ENCODE measurements at places on chromosomes 11 and 22.

DNA sequence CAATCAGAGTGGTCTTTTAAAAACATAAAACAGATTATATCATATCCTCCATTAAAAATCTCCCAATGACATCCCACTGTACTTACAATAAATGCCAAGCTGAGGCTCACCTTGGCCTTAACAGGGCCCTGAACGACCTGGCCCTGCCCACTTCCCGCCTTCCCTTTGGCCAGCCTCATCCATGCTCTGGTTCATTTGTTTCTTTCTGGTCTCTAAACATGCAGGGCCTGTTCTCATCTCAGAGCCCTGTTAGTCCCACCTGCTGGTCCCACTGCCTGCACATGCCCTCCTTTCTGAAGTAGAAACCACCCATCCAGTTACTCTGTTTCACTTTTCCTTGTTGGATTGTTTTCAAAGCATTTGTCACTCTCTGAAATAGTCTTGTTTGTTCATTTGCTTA lies 227.4 kb downstream of the INSC start:
- DNase-seq = no peak

DNA sequence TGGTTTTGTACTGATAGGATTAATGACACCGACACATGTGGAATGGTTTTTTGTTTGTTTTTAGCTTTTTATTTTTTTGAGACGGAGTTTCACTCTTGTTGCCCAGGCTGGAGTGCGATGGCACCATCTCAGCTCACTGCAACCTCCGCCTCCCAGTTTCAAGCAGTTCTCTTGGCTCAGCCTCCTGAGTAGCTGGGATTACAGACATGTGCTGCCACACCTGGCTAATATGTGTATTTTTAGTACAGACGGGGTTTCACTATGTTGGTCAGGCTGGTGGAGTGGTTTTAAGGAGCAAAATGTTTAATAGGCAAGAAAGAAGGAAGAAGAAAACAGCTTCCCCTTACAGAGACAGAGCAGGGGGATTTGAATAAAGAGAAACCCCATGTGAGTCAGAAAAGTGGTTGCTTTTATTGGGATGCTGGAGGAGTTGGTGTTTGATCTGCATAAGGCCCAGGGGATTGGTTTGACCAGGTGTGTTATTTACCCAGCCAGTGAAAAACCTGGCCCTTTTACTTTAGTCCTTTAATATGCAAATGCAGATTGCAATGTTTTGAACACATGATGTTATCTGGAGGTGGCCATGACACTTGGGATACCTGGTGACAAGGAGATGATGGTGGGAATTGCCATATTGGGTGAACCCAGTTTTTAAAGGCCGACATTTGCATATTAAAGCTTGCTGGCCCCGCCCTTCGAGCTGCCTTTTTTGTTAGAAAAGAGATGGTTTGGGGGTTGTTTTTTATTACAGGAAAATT lies 24.3 kb downstream of the SUSD2 start:
- no peak for DNase-seq

- no peak for DNase-seq
Measured at GRCh38 chr11:106063009-106063408, 14.1 kb downstream of the KBTBD3 start.

- DNase-seq = no peak
Measured at GRCh38 chr11:130815956-130816355, 100.3 kb downstream of the SNX19 start.

DNA sequence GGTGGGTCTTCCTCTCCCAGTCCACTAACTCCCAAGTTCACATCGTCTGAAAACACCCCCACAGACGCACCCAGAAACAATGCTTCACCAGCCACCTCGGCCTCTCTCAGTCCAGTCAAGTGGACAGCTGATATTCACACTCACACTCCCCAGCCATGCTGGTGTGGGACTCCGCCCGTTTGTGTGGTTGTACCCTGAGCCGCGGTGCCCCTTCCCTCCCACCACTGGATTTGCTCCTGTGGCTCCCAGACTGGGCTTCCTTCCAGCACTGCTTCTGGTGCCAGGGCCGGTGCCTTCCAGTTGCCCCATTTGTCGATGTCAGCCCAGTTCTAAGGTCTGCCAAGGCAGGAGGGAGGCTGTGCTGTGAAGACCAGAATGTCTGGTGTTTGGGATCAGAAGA lies 37.9 kb upstream of the PLET1 start:
- DNase-seq = no peak

DNA sequence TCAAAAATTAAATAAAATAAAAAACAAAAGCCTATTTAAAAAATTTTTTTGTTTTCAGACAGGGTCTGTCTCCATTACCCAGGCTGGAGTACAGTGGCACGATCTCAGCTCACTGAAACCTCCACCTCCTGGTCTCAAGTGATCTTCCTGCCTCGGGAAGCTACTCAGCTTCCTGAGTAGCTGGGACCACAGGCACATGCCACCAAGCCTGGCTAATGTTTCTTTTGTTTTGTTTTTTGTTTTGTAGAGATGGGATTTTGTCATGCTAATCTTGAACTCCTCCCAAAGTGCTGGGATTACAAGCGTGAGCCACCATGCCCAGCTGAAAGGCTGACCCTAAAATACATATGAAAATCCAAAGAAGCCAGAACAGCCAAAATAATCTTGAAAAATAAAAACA lies 20.4 kb upstream of the L3MBTL2 start:
- DNase-seq = no peak

DNA sequence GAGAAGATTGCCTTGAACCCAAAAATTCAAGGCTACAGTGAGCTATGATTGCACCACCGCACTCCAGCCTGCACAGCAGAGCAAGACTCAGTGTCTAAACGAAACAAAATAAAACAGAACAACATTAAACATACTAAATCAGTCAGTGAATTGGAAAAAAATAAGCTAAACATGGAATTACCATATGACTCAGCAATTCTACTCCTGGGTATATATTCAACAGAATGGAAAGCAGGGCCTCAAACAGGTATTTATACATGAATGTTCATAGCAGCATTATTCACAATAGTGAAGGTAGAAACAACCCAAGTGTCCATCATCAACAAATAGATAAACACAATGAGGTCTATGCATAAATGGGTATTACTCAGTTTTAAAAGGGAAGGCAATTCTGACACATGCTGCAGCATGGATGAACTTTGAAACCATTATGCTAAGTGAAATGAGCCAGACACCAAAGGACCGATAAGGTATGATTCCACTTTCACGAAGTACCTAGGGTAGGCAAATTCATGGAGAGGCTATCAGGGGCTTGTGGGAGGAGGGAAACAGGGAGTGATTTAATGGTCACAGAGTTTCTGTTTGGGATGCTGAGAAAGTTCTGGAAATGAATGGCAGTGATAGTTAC lies 15.5 kb downstream of the NTM start:
- no peak for DNase-seq

DNA sequence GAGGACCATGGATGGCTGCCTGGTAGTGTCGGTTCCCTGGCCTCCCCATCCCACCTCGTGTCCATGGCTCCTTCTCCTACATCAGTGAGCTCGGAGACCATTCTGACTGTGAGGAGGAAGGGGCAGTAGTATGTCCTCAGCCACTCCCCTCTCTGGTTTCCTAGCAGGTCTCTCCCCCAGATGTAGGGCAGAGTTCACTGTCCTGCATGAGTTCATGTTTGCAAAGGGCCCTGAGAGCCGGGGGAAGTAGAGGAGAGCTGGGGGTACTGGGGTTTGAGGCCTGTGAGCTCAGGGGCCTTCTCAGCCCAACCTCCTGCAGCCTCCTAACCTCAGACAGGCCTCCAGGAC lies 18.4 kb upstream of the ST3GAL4 start:
- no peak for DNase-seq

GRCh38 chr11:106286881-106287504 lies 209.5 kb downstream of the AASDHPPT start:
- no peak for DNase-seq

All from stimulated activated CD8-positive, alpha-beta memory T cell treated with anti-CD3 and anti-CD28 coated beads, Interleukin-2, amount 100 ng/mL, for 1 hour (primary cell).